ENCODE measurements at places on chromosomes 6 and 20.

- DNase-seq = no peak
Observed at GRCh38 chr20:64152906-64153305, 11.3 kb upstream of the MYT1 start.

- DNase-seq = peak; percentile 67
Observed at GRCh38 chr20:50054626-50055511, 58.1 kb downstream of the UBE2V1 start.

- DNase-seq = no peak
Observed at GRCh38 chr6:24543683-24544082, 48.9 kb downstream of the ALDH5A1 start.

DNA sequence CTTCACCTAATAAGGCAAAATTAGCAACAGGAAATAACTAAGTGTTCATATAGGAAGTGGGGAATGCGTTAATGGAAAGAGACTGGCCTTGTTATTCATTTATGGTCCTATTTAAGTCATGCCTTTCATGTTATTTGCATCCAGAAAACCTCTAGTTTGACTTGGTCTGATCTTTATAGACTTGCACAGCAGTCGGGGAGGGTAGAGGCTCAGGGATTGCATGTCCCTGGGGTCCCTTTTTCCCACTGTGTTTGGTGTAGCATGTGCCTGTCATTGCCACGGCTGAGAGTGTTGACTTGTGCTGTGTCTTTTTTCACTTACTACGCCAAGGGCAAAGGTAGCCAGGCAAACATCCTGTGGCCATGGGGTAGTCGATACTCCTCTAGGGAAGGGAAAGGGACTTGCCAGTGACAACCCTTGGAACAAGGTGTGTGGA is 105.4 kb upstream of the RIN2 start:
- no peak for DNase-seq

- no peak for DNase-seq
Observed at GRCh38 chr6:6312901-6313441, 7.5 kb downstream of the F13A1 start.

DNA sequence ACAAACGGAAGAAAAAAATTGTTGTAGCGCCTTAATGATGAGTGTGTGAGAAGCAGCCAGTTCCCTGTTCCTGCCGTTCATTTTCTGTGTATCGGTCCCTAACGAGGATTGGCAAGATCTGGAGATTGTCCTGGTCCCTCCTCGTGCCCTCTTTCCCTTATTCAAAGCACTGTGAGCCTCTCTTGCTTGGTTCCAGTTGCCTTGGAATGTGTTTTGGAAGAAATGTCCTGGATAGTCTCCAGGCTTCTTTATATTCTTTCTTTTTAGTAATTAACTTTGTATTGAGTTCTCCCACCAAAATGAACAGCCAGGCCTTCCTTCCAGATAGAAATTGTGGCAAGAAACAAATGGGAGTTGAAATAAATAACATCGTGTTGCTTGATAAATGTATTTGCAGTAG is 348.3 kb downstream of the CDH26 start:
- no peak for DNase-seq

GRCh38 chr20:49865559-49865958 is 49.8 kb downstream of the SPATA2 start:
- DNase-seq = no peak

DNA sequence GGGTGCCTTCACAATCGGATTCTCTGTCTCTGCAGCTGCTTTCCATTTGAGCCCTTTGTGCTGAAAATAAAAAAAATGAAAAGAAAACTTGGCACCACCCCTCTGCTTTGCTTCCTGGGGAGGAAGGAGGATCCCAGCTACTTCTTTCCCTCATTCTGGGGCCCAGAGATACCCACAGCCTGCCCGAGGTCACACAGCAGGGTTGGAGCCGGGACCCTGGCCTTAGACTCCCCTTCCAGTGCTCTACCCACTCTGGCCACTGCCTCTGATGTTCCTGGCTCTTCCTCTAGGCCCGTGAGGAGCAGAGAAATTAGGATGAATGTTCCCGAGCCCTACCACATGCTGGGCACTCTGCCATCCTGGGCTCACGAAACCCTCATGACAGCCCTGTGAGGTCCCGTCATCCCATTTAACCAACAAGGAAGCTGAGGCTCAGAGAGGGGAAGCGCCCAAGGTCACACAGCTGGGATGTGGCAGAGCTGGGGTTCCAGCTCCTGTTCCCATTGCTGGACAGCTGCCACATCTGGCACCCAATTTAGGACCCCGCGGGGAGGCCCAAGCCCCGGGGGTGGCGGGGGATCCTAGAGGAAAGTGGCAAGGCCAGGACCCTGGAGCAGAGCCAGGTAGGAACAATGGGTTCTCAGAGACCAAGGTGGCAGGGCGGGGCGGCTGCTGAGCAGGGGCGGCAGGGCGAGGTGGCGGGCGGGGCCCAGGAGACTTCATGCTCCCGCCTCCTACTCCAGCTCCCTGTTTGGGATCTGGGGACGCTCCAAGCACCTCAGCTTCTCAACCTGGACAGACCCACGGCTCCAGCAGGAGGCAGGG is 76.6 kb downstream of the CEBPB start:
- DNase-seq = no peak

DNA sequence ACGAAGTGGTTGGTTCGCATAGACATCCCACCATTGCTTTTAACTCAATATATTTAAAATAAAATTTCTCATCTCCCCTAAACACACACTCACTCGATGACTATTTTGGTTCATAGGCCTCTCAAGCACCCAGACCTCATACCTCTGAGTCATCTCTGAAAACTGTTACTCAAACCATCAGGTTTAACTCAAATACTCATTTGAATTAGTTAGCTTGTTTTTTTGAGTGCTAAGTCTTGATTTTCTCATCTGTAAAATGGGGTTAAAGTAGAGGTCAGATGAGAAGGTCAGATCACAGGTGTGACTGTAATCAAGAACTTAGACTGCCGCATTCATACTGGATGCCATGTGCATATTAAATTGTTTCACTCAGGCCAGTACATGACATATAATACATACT is 243.9 kb upstream of the TENT5A start:
- no peak for DNase-seq

- no peak for DNase-seq
Observed at GRCh38 chr6:31060145-31060544, 49.9 kb downstream of the MUC22 start.

- no peak for DNase-seq
Observed at GRCh38 chr6:162244031-162244430, 483.5 kb downstream of the PRKN start.

DNA sequence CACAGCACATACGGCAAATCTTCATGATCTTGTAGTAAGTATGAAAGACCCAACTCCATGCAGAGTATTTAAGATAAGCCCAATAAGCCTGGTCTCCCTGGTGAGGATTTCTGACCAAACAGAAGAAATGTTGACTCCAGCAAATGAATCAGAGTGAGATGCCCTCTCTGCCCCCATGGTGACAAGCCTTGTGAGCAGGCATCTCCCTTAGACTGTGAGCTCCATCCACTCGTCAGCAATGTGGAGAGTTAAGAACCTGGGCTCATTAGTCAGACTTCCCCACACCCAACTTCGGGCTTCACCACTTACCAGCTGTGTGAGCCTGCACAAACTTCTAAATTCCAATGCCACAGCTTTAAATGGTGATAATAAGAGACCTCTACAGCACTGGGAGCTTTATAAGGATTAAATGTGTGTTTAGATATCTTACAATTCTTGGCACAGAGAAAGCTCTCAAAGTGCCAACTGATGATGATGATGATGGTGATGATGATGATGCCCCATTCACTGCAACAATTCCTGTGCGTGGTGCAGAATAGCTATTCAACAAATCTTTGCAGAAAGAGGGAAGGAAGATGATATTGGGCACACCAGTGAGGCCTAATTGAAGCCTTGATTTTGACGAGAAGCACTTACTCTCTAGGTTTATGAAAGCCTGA is 253.4 kb upstream of the TAB2 start:
- no peak for DNase-seq

DNA sequence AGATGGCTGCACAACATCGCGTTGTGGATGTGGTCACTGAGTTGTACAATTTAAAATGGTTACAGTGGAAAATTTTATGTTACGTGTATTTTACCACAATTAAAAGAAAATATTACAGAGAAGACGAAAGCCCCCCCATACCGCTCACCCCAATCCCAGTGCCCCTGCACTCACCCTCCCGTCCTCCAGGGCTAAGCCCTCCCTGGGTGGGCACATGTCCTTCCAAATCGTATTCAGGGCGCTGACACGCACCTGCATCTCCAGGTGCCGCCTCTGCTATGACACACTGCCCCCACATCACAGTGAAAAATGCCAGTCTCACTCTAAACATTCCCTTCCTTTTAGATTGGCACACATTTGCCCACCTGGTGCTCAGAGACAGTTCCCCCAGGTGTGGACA is 49.4 kb downstream of the PSMG4 start:
- no peak for DNase-seq

DNA sequence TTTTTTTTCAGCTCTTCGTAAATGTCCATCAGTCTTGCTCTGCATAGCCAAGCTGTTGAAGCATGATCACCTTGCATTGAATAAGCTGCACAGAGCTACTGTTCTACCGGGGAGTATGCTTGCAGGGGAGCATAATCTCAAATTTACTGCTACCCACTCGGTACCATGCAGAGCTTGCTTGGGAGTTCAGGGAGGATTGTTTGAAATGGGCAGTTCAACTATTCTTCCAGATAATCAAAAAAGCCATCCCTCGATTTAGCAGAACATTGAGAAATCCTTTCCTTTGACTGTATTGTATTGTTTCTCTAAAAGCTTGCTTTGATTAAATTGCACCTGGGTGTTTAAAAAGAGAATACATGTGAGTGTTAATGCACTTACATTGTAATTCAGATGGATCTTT is 332.6 kb downstream of the UTRN start:
- no peak for DNase-seq

DNA sequence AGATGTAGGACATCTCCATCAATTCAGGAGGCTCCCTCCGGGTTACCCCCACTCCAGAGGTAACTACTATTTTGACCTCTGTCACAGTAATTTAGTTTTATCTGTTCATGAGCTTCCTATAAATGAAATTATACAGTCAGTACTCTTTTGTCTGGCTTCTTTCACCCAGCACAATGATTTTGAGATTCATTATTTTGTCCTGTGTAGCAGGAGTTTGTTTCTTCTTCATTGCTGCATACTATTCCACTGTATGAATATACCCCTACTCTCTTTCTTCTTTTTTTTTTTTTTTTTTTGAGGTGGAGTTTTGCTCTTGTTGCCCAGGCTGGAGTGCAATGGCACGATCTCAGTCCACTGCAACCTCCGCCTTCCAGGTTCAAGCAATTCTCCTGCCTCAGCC is 11.8 kb upstream of the AP5S1 start:
- DNase-seq = no peak

GRCh38 chr6:39197521-39197920 is 31.8 kb downstream of the KCNK5 start:
- no peak for DNase-seq

- no peak for DNase-seq
Observed at GRCh38 chr20:48722737-48723191, 105.0 kb downstream of the PREX1 start.

DNA sequence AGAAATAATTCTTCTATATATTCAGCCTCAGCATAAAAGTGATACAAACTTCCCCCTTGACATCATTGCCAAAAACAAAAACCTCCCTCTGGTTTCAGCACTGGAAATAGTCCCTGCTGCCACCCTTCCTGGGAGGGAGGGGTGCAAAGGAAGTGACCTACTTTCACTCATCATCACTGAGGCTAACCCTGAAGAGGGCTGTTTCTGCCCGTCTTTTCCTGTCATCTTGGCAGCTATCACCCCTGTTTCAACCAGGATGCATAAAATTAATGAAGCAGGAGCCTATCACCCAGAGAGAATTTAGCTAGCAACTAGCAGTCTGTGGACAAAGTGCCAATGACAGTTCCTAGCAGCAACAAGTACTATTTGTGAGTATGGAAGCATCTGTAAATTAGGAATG is 397.8 kb downstream of the LAMA2 start:
- peak; percentile 28 for DNase-seq

- no peak for DNase-seq
Observed at GRCh38 chr6:132132924-132133639, 181.9 kb upstream of the CCN2 start.

DNA sequence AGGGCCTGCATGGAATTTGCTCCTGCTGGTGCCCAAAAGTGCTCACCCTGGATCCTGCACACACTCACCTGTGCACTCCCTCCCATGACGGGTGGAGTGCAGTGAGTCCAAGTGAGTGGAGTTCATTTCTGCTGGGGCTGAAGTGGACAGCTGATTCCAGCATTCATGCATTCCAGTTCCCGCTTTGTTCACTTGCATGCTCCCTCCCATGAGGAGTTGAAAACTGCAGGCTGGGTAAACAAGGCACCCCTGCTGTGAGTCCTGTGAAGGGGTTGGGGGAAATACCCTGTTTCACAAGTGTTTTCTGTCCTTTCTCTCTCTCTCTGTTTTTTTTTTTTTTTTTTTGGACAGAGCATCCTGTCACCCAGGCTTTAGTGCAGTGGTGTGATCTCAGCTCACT is 454.1 kb upstream of the NOX3 start:
- DNase-seq = no peak

GRCh38 chr20:56985066-56985685 is 281.3 kb downstream of the BMP7 start:
- no peak for DNase-seq

DNA sequence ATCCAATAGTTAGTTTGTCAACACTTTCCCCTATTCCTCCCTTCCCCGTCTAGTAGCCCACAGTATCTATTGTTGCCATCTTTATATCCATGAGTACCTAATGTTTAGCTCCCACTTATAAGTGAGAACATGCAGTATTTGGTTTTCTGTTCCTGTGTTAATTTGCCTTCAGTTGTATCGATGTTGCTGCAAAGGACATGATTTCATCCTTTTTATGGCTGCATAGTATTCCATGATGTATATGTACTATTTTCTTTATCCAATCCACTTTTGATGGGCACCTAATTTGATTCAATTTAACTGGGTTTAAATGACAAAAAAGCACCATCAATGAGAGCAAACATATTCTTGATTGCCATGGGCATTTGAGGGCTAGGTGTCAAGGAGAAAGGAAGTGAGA is 321.5 kb upstream of the TBX18 start:
- no peak for DNase-seq

DNA sequence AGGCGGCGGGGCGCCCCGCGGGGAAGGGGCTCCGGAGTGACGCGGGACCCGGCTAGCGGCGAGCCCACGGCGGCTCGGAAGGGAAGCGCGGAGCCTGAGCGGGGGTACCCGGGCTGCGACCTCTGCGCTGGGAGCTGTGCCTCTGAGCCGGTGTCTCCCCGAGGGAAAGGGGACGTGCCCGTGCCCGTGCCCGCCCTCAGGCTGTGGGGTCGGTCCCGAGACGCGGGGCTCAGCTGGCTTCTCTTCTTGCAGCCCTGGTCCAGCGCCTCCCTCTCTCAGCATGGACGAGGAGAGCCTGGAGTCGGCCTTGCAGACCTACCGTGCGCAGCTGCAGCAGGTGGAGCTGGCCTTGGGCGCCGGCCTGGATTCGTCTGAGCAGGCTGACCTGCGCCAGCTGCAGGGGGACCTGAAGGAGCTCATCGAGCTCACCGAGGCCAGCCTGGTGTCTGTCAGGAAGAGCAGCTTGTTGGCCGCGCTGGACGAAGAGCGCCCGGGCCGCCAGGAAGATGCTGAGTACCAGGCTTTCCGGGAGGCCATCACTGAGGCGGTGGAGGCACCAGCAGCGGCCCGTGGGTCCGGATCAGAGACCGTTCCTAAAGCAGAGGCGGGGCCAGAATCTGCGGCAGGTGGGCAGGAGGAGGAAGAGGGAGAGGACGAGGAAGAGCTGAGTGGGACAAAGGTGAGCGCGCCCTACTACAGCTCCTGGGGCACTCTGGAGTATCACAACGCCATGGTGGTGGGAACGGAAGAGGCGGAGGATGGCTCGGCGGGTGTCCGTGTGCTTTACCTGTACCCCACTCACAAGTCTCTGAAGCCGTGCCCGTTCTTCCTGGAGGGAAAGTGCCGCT is 686 bp downstream of the ZGPAT start:
- DNase-seq = no peak

GRCh38 chr6:168159506-168159905 is 80.5 kb upstream of the FRMD1 start:
- DNase-seq = no peak

All from D341Med (cell line).